ENCODE measurements at places on chromosomes 6 and 20.

- no peak for DNase-seq
These were observed 4.1 kb downstream of the DUSP15 start for GRCh38 chr20:31866221-31866620.

DNA sequence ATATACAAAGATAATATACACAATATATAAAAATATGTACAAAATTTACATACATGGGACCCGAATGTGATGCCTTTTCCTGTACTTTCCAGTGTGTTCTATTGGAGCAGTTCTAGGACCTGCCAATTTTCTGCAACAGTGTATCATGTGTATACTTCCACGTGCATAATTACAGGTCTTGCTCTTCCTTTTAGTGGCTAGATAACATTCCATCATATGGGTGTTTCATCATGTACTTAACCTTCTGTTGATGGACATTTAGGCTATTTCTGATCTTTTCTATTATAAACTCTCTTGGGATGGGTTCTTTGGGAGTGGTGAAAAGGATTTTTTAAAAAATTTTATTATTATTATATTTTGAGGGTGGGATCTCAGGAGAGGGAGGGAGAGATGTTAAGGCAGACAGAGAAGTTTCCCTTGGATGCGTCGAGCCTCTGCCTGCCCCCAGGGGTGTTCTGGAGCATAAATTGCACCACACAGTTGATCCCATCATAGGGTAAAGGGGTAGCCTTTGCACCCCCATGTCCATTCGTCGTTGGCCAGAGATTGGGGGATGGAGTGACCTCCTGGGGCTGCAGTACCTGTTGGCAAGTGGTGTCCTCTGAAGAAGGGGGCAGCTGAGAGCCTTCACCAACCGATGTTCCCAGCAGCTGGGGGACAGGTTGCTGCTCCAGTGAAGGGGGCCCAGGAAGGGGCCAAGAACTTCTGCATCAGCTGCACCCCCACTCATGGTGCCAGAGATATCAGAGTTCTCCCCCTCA lies 110.3 kb downstream of the TOX2 start:
- no peak for DNase-seq

DNA sequence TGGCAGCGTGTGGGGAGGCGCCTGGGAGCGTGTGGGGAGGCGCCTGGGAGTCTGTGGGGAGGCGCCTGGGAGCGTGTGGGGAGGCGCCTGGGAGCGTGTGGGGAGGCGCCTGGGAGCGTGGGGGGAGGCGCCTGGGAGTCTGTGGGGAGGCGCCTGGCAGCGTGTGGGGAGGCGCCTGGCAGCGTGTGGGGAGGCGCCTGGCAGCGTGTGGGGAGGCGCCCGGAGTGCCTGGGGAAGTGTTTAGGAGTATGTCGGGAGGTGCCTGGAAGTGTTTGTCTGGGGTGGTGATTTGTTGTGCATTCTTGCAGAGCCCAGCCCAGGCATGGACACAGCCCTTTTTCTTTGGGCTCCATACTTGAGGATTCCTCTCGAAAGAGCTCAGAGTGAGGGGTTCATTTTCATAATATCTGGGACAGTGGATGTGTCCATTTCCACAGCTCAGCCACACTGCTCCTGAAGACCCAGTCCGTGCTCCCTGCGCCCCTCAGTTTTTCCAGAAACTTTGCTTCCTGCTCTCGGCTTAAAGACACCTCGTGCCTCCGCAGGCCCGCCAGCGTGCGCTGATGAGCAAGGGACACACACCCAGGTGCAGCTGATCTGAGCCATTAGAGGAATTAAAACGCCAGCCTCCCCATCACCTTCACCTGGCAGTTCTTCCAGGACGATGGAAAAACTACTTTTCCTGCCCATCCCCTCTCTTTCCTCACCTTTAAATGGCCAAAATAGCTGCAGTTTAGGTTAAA lies 172.2 kb upstream of the THBS2 start:
- no peak for DNase-seq

DNA sequence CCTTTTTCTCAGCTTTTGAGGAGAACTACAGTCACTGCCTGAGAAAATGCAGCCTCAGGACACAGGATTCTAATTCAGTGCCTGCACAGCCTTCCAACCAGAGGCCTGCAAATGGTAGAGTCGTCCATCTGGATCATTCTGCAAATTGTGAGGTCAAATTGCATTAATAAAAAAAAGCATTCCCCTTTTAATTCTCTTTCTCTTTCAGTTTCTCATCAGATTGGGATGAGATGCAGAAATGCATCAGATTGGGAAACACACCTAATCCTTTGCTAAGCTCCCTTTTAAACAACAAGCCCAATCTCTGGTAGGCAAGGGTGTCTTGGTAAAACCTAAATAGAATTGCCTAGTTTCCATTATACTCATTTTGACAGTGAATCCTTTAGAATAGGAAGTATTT lies 838.8 kb downstream of the MAFB start:
- DNase-seq: no peak

- DNase-seq: no peak
These were observed 3.7 kb upstream of the ZNF335 start for GRCh38 chr20:45975686-45976085.

DNA sequence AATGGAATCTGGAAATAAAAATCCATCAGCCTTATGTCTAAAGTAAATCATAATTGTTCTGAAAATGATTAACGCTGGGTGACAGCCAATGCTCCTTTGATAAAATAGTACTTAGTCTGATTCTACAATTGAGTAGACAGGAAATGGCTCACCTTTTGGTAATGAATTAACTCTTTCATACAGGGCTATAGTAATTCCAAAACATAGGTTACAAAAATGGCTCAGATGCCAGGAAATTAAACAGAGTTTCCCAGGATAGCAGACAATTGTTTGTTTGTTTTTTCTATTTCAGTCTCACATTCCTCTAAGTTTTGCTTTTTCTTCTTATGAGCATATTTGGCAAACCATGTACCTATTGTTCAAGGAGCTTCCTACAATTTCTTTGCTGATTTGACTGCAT lies 257.2 kb upstream of the EPHA7 start:
- DNase-seq: no peak

- no peak for DNase-seq
These were observed 36.1 kb downstream of the CTNNBL1 start for GRCh38 chr20:37729909-37730308.

GRCh38 chr6:36659271-36659670 lies 19.2 kb upstream of the CDKN1A start:
- DNase-seq: no peak

DNA sequence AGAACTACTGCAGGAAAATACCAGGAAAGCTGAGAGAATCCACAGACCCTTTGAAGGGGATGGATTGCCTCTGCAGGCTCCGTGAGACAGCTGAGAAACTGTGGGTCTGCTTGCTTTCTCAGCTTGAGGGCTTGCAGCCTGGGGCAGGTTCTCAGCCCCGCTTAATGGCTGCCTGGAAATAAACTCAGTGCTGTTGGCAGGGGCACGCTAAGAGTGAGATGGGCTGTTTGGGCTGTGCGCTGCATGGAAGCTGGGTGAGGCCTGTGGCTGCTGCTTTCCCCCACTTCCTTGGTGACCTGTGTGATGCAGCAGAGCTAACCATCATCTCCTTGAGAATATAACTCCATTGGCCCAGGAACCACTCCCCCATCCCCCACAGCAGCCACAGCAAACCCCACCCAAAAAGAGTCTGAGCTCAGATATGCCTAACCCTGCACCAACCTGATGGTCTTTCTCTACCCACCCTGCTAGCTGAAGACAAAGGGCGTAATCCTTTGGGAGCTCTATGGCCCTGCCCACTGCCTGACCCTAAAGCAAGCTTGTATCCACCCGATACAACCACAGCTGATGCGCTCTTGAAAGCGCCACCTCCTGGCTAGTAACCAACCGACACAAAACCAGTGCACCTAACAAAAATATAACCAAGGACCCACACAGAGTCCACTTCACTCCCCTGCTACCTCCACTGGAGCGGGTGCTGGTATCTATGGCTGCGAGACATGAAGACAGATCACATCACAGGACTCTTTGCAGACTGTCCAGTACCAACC lies 800.6 kb upstream of the MAP3K7 start:
- DNase-seq: no peak

GRCh38 chr6:131628726-131629125 lies 684 bp upstream of the MED23 start:
- DNase-seq: no peak

GRCh38 chr6:73394577-73395354 lies at the start of gene DDX43:
Gene DDX43 (plus strand): TSS chr6:73394828. CDS start chr6:73394906, 78 bp downstream.
- DNase-seq: no peak

DNA sequence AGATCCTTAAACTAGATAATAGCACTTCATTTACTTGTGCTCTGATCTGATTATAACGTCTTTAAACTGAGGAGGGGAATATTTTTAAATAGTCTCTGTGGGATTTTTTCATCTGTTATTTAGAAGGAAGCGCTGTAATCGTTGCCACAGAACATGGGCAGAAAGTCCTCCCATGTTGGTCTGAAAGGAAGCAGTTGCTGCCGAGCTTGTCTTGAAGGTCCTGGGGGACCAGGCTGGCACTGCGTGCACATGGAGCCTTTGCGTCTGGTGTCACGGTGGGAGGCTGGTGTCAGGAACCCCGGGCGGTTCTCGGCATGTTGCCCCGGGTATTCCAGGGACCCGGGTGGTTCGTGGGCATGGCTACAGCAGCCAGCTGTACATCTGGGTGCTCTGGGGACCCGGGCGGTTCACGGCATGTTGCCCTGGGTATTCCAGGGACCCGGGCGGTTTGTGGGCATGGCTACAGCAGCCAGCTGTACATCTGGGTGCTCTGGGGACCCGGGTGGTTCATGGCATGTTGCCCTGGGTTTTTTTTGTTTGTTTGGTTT lies 11.5 kb downstream of the TPD52L2 start:
- no peak for DNase-seq

DNA sequence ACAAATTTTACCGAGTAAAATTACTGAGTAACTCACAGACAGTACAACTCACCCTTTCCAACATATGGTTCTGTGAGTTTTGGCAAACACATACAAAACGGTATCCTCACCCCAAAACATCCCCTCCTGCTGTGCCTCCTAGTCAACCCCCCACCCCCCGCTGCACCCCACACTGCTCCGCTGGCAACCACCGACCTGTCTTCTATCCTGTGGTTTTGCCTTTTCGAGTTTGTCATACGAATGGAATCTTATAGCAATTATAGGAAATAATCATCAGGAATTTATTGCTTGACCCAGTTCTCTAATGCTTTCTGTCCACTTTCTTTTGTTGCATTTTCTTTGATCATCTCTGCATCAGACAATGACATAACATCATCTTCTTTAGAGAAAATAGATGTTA lies 312.3 kb downstream of the KIF16B start:
- DNase-seq: no peak

DNA sequence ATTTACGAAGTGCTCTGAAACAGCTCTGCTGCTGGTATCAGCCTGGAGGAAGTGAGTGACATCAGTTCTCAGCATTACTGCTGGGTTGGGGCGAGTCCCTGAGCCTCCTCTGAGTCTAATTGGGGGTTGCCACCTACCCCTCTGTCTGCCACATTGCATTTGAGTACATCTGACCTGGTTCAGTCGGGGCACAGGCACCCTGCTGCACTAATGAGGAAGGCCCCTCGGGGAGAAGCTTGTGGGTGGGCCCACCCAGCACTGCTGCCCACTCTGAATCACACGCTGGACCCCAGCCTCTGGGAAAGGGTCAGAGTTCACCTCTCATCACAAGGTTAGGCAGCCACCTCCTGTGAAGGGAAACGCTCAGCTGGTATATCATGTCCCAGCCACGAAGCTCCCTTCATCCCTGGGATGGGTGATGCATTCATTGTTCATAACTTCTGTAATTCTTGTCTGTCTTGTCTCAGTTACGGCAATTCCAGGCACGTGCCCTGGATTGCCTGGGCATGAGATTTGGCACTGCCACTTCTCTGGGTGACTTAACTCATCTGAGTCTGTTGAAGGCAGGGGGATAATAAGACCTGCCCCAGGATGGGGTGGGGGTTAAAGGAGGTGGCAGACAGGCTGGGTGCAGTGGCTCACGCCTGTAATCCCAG lies 13.3 kb downstream of the DNMT3B start:
- no peak for DNase-seq

GRCh38 chr6:7062451-7063162 lies 45.2 kb upstream of the RREB1 start:
- DNase-seq: no peak

- no peak for DNase-seq
These were observed 307.5 kb downstream of the EYS start for GRCh38 chr6:65399355-65400084.

DNA sequence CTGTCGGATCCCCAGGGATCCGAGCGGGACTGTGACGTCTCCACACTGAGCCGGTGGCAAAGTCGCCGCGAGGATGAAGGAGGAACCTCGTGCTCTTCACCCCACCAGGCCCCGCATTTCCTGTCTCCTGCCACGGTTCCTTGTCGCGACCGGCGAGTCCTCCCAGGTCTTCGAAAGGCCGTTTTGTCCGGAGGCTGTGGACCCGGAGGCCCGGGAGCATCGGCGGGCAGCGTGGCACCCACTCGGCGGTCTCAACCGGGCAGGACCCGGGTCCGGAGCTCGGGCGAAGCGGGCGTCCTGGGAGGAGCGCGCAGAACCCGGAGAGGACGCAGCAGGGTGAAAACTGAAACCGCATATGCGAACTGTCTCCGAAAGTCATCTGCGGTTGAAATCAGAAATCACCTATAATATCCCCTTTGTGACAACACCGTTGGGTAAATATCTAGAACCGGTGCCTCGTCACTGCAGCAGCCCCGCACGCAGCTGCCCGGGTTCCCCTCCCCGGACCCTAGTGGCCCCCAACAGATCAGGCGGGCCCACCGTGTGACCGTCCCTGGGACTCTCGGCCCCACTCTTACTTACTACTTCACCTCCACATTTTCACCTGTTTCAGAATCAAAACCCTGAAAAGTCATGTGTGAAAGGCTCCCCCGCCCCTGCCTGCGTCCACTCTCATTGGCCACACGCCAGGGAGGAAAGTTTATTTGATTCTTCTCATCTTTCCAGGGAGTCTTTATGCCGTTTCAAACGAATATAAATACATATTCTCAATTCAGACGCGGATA lies 3.1 kb upstream of the ULBP2 start:
- no peak for DNase-seq

DNA sequence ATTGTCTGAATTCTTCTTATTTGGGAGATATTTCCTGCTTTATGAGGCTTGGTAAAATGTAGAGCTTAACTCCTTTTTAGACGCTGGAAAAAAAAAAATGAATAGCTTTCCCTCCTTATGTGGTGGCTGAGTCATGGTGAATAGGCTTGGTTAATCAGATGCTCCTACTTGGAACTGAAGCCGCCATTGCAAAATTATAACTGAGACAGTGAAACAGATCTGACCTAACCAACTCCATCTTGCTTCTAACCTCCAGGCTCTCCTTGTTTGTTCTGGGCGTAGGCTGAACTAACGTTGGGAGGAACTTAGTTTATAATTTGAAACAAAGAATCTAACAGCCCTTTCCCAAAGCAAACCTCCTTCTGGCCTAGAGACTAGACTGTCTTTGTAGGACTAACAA lies 43.2 kb upstream of the PLCB4 start:
- no peak for DNase-seq
